ENCODE measurements at places on chromosomes 4 and X.

DNA sequence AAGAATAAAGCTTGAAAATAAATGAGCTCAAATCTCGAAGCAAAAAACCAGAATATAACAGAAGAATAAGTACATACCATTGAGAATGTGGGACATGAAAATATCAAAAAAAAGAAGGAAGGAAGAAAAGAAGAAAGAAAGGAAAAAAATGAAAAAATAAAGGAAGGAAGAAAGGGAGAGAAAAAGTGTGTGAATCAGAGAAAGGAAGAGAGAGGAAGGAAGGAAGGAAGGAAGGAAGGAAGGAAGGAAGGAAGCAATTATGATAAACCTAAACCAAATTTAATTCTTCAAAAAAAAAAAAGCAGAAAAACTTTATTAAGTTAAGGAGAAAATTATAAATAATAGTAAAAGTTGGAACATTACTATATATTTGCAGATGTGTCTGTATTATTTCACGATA, 949.8 kb downstream of the NLGN4X start:
- no peak for DNase-seq

DNA sequence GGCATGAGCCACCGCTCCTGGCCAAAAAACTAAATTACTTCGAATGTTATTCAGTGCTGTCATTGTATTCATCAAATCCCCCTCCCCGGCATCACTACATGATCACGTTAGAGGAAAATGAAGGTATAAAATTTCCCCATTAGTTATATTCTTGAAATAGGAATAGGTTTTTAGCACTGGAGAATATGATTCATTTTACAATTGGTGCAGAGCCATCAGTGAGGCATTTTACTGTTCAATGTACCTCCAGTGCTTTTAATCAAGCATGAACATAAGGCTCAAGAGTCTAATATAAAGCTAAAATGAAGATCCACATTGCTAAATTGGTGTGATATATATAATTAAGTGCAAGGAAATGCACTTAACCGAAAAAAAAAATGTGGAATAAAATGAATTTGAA, 18.3 kb downstream of the KLF3 start:
- no peak for DNase-seq

GRCh38 chrX:119784747-119785446, 6.5 kb downstream of the RPL39 start:
- peak; percentile 60 for DNase-seq

- DNase-seq = no peak
These were observed at the start of gene STOX2 for GRCh38 chr4:183905081-183905592. TSS of gene STOX2 (plus strand) at chr4:183905307. CDS start at chr4:183906791, 1,484 bp downstream.

DNA sequence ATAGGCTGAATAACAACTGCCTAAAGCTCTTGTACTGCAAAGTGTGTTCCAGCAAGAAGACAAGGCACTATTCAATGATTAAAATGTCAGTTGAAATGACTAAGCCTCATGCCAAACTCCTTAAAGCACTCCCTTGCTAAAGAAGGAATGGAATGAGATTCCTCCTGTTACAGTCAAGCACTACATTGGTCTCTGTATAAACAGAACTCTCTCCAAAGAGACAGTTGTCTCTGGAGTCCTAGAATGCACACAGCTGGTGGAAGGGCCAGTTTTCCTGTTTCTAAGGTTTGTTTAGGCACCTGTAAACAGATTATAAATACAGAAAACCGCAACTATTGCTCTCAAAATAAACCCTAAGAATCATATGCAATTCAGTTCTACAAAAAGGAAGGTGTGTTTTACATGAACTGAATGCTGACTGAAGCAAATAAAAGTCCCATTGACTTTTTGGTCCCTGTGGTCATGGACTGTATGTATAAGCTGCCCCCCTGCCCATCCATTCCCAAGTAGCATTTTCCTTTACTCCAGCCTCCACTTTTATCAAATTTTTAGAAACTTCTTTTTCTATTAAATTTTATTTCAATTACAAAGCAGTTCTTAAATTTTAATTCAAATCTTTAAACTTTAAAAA, 47.0 kb downstream of the FAT1 start:
- no peak for DNase-seq

GRCh38 chrX:107563824-107564223, 64.5 kb upstream of the PRPS1 start:
- DNase-seq = no peak

- DNase-seq = no peak
These were observed 4.4 kb upstream of the CCDC149 start for GRCh38 chr4:24917076-24917856.

DNA sequence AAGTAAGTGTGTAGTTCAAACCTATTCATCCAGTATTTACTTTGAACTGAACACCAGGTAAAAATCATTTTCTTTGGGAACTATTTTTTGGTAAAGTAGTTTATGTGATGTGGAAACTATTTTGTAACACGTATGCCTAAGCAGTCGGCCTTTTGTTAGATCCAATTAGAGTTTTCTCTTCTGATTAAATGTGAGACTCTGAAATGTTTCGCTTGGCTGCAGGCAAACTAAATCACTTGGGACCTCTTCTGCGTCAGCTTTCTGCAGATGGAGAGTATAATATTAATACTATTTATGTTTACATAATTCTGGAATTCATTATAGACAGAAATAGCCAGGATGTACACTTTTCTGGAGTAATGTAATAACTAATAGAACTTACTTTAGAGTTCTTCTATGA, 46.9 kb downstream of the BMPR1B start:
- no peak for DNase-seq

- no peak for DNase-seq
These were observed 19.7 kb downstream of the VSIG1 start for GRCh38 chrX:108064613-108065012.

DNA sequence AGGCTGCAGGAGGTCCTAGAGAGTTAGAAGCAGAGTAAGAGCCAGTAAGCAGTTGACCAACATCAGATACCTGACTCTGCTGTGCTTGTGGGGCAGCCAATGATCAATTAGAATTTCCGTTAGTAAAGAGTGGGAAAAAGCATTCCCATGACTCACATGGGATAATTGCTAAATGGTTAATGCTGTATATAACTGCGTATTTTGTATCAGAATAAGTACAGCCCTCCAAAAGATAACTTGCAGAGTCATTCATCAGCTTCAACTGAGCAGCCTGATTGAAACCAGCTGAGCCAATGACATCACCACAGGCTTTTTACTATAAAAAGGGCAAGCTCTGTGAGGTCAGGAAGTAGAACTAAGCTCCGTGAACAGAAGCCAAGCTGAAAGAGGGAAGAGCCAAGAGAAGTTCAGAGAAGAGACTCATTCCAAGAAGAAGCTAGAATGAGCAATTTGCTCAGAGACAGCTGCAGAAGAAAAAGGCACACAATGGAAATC, 67.9 kb downstream of the PPP3CA start:
- no peak for DNase-seq

DNA sequence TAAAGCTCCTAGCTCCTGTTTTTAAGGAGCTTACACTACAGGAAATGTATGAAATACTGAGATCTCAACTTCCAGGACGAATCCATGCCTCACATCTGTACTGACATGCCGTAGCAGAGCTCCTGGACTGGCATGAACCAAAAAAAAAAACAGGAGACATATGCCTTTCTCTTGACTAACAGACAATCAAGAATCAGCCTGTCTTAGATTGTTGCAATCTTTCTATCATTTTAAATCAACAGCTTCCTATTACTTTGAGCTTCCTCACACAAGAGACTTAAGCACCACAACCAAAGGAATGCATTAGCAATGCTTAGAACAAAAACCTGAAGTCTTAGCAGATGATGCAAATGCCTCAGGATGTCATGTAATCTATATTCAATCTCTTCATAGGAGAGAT, 34.7 kb upstream of the AREG start:
- DNase-seq = no peak

DNA sequence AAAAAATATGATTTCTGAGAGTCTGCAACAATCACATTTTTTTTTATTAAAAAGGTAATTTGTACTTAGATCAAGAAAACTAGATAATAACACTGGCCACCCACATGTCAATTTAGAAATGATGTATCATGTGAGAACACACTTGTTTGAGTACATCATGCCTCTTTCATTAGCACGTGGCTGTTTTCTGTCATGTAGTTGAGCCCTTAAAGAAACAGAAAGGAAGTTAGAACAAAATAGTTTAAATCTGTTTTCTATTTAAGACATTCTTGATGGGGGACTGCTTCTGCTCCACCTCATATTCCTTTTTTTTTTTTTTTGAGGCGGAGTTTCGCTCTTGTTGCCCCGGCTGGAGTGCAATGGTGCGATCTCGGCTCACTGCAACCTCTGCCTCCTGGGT, 207.5 kb downstream of the NSUN7 start:
- DNase-seq = no peak

DNA sequence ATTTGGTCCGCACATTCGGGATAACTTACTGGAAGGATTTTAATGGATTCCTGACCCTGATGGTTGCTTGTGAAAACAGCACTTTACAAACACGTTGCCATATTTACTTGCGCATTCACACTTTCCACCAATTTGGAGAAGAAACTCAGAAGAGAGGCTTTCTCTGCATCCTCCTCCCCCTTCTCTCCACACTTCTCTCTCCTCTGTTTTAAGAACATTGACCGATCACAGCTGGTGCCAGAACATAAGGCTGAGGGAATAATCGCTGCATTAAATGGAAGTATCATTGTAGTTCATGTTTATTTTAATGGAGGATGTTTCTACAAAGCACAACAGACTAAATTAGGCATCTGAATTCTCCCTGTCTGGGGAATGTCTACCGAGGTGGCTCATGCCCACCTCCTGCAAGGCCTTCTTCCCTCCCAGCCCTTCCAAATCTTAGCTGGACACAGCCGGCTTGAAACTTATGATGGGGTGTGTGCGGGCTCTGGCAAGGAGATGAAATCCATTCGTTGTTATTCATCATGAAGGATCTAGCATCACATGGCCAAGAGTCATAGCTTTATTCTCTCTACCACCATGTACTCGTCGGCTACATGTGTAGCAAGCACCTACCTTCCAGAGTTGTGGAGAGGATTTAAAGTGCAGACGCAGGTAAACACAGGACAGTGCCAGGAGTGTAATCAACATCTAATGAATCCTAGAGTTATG, 204.1 kb downstream of the LDB2 start:
- DNase-seq = no peak

DNA sequence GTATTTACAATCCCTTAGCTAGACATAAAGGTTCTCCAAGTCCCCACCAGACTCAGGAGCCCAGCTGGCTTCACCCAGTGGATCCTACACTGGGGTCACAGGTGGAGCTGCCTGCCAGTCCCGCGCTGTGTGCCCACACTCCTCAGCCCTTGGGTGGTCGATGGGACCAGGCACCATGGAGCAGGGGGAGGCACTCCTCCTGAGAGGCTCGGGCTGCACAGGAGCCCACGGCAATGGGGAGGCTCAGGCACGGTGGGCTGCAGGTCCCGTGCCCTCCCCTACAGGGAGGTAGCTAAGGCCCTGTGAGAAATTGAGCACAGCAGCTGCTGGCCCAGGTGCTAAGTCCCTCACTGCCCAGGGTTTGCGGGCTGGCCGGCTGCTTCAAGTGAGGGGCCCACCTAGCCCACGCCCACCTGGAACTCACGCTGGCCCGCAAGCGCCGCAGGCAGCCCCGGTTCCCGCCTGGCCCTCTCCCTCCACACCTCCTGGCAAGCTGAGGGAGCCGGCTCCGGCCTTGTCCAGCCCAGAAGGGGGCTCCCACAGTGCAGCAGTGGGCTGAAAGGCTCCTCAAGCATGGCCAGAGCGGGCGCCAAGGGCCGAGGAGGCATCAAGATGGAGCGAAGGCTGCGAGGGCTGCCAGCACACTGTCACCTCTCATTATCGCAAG, 113.9 kb downstream of the PRDM5 start:
- no peak for DNase-seq

DNA sequence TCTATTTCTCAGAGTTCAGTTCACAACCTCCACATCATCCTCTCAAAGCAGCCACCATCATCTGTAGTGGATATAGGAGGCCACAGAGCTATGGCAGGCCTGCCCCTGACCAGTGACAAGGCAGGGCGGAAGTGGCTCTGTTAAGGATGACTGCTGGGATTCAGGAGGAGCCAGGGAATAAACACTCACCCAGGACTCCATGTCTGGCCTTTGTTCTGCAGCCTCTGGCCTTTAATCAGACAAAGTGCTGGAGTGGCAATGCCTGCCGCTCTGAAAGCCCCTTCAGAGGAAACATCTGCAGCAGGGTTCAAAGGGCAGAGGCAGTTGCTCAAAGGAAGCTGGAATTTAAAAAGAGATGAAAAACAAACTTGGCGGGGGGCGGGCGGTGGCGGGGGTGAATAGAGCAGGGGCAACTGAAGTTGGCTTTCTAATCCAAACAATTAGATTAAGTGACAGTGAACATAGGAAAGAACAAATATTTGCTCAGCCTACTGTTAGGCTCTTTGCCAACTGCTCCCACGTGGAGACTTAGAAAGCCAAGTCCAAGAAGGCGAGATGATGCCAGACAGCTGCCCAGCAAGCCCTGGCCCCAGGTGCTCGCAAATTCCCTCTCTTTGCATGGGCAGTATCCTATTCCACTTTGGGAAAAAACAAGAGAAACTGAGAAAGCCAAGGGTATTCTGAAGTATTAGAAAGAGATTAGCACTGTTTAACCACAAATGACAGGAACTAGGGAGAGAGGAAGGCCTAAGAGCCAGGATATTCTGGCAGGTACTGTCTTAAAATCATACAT, 5.5 kb downstream of the MPP1 start:
- no peak for DNase-seq

DNA sequence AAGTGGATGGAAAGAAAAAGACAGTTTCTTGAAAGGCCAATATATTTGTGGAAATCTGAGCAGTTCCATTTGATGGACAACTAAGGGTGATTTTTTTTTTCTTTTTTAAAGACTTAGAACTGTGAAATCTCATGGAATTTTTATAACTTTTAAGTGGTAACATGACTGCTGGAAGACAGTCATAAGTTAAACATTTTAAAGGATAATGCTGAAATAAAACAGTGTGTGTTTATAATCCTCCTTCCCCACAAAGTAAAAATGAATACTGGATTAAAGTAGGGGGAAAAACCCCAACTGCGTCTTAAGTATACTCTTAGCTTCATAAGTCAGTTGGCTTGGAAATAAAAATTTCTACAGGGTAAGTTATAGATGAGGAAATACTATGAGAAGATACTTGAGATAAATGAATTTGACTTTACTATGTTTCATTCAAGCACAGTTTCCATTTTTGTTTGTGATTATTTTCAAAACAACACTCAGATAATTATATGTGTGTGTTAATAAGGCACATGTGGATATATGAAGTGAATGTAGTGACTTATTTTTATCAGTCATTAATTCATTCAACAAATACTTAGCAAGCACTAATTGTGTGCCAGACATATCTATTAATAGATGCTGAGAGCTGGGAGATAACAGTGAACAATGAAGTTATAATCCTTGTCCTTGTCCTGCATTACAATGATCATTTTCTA, 129.2 kb upstream of the ETNPPL start:
- DNase-seq = no peak

All from CD4-positive, alpha-beta T cell treated with Interleukin-10 for 1 hour (primary cell).